Activated naive CD4-positive, alpha-beta T cell (primary cell): ENCODE measurements at places on chromosomes 11 and 22.

GRCh38 chr11:207863-208180 lies 314 bp downstream of the RIC8A start:
- DNase-seq, result no peak

GRCh38 chr11:68596231-68596630 lies 88.1 kb upstream of the GAL start:
- no peak for DNase-seq

GRCh38 chr11:125287491-125288210 lies 123.1 kb downstream of the PKNOX2 start:
- no peak for DNase-seq

DNA sequence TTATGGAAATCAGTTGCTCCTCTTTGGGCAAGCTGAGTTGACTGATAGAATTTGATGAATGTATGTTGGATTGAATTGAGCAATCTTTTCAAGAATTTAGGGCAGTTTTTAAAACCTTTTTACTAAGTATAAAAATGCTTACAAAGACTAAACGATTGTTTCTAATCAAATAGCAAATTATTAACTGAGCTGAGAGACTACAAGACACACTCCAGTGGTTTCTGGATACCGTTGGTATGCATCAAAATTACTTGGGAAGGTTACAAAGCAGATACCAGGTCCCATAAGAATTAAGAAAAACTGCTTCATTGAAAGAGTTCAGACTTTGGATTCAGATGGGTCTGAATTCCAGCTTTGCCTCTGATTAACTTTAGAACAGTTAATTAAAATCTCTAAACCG lies 721.4 kb downstream of the FAM181B start:
- no peak for DNase-seq

- DNase-seq, result no peak
Measured at GRCh38 chr11:46808799-46809431, 37.2 kb downstream of the CKAP5 start.
